Cortex of kidney (tissue), 1 donor: ENCODE measurements at places on chromosomes 1 and 21.

DNA sequence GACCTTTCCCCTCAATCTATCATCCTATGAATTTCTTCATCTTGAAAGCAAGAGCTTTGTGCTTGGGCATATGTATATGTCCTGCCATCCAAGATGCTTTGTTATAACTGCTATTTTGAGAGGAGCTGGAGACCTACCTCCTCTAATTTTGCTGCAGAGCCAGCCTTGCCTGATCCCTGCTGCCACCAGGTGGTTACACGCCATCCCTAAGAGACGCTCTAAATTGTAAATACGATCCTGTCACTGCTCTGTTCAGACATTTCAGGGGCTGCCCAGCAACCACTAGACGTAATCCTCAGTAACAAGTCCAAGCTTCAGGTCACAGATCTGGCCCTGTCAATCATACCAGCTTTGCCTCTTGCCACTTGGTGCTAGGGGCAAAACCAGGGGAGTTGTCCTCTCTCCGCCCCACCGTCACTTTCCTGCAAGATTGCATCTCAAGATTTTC lies 32.9 kb downstream of the GPA33 start:
- DNase-seq: no peak

DNA sequence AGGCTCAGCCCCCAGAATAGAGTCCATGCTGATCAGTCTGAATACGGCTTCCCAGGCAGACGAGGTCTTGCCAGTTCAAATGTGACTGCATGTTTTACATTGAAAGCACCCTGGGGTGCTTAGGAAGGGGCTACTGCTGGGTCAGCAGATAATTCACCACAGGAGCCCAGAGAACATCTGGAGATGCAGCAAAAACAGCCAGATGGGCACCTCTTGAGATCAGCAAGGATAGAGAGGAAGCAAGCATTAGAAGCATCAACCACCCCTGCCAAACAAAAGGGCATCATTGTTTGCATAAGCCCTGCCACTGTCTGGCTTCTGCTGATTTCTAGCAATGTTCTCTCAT lies 403.1 kb downstream of the RRAGC start:
- no peak for DNase-seq

GRCh38 chr1:212605441-212606394 lies 2.8 kb upstream of the ATF3 start:
- DNase-seq: no peak

GRCh38 chr1:186736971-186737685 lies 56.9 kb upstream of the PTGS2 start:
- no peak for DNase-seq

DNA sequence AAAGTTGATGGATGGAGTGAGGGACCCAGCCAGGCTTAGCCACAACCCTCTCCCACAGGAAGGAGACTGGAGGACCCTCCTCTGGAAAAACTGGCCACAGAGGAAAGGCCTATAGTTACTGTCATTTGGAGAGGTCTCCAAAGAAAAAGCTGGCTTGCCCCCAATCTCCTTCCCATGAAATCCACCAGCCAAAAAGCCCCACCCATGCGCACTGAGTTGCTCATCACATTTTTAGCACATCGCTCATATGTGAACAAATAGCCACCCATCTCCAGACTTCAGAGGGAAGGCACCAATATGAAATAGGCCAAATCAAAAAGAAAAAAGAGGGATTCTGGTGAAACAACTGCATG lies 36.9 kb upstream of the QSOX1 start:
- no peak for DNase-seq

GRCh38 chr1:117556341-117556740 lies 49.5 kb upstream of the TENT5C start:
- DNase-seq: no peak

GRCh38 chr1:12383001-12383400 lies 153.2 kb downstream of the VPS13D start:
- no peak for DNase-seq

- no peak for DNase-seq
Observed at GRCh38 chr1:165306543-165307434, 49.7 kb downstream of the LMX1A start.

DNA sequence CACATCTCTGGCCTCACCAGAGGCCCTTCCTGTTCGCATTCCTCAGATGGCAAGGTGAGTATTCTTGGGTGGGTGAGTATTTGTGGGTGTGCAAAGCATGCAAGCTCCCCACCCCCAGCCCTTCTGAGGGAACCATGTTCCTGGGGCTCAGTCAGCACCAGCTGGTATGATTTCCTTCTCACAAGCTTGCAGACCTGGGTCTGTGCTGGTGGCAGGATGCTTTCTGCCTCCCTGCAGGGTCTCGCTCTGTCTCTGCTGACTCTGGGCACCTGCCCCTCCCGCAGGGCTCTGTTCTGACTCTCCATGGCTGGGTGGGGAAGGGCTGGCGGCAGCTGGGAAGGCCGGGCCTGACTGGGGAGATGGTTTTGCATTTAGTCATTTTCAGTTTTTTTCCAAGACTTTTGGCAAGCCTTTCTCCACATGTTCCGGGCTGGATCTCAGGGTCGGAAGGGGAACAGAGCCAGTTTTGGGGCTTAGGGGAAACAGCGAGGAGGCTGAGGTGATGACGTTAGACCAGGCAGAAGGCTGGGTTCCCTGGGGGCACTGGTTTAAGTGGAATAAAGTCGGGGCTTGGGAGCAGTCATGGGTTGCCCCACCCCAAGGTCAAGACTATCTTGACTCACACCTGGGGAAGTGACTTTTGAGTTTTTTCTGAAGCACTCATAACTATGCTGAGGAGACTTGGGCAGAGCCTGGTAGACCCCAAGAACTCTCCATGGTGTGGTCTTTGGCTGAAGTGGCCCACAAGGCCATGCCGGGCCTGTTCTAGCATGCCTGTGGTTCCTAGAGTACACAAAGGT lies 6.2 kb downstream of the RASSF5 start:
- DNase-seq: no peak

DNA sequence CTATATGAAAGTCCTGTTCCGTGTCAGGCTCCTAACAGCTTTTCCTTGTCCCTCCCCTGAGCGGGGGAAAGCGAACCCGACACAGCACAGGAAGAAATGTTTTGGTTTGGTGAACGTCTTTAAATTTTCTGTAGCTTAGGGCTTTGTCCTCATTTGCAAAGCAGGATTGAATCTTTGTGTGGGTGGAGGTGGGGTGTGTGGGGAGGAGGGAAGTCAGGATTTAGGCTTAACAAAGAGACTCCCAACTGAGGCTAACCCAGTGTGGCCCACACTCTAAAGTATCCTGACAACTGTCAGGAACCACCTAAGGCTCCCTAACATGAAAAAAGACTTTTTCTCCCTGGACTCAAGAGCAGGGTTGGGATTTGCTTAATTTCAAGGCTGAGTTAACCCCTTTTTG lies 376.2 kb upstream of the C1orf174 start:
- DNase-seq: no peak

DNA sequence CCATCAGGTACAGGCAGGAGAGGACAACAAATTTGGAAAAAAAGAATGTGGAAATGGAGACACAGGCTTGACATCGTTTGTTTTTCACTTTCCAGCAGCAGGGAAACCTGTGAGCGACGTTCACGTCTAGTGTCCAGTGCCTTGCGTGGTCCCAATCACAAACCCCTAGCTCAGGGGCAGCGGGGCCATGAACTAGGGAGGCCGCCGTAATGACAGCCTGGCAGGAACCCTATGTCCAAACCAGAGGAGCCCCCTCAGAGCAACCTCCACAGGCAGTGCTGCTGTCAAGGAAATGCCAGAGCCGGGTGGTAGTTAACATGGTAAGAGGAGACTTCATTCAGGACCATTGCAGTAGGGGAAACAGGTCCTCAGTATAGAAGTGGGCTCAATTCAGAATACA lies 37.8 kb upstream of the PSEN2 start:
- DNase-seq: no peak

DNA sequence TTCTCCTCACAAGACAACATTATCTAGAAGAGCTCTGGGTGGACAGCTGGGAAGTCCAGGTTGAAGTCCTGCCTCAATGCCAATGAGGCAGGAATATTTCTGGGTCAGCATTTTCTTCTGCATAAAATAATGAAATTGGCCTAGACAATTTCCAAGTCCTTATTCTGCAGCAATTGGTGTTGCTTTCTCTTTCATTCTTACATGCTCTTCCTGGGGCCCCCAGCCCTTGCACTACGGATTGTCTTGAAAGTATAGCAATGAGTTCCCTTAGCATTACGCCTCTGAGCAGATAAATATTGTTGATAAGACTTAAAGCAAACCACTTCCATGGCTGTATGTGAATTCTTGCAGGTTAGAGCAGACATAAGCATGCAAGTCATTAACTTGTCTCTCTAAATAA lies 188.5 kb downstream of the TGFBR3 start:
- no peak for DNase-seq

- DNase-seq: no peak
Observed at GRCh38 chr21:26320596-26320995, 150.0 kb upstream of the APP start.

GRCh38 chr1:185155600-185156287 lies 1.0 kb downstream of the TRMT1L start:
- DNase-seq: no peak

DNA sequence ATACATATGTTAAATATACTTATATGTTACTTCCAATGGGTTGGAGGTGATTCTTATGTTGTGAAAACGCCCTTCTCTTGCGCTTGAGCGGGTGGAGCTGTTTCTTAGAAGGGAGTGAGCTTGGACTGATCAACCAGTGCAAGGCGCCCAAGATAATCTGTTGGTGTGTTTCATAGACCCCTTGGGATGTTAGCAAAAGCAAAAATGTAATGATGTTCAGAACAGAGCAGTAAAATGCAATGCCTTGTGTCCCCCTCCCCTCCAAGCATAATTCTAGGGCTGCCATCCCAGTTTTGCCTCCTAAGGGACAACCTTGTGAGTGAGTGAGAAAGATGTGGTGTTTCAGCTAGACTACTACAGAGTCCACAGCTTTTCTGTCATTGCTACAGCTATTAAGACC lies 6.2 kb upstream of the CD34 start:
- no peak for DNase-seq

GRCh38 chr1:235101558-235102258 lies 26.9 kb downstream of the TOMM20 start:
- DNase-seq: no peak

DNA sequence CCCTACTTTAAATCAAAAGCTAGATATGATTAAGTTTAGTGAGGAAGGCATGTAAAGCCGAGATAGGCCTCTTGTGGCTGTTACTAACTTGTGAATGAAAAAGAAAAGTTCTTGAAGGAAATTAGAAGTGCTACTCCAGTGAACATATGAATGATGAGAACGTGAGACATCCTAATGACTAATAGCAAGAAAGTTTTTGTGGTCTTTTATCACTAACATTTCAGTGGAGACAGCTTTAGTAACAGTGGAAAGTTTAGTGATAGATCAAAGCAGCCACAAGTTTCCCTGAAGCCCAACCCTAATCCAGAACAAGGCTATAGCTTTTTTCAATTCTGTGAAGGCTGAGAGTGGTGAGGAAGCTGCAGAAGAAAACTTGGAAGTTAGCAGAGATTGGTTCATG lies 73.6 kb upstream of the LRRC8B start:
- DNase-seq: no peak

DNA sequence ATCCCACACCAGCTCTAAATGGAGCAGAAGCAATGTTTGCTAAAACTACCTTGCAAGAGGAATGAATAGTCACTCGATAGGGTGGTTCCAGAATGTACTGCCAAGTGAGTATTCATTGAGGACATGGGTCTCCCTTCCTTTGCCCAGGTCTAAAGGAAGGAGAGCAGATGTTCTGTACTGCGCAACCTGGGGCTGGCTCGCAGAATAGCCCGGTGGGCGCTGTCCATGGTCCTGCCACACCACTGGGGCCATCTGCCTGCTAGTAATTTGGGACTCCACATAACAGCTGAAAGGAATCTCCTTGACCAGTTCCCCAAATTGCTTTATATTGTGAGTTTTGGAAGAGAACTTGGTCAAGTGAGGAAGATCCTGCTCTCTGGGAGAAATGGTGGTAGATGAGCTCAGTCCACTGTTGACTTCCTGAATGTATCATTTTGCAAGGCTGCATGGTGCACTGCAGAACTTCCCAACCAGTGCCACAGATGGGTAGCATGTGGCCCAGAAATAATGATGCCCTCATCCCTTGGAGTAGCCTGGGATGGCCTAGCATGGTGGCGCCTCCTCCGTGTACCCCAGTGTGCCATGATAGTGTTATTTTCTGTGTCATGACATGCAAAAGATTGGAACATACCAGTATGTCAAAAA lies 5.7 kb downstream of the SLC6A17 start:
- no peak for DNase-seq

DNA sequence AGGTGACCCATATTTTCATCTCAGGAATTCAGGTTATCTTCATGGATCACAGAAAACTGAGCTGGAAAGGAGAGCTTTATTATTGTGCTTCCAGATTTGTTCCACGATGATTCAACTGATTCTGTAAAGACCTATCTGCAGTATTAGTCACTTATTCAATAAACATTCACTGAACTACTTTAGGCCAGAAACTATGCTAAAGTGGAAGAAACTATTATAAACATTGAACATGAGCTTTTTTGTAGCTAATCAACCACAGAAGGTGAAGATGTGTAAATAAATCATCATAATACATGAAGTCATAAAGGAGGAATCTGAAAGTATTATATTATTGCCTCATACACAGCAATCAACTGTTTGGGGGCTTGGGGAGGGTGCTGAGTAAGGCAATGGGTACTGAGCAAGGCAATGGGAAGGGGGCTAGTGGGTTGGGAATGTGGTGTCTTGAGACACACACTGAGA lies 30.6 kb upstream of the EXO1 start:
- DNase-seq: no peak

GRCh38 chr1:12511128-12511484 lies 106.9 kb downstream of the DHRS3 start:
- no peak for DNase-seq

GRCh38 chr21:30256100-30256499 lies 26.6 kb downstream of the KRTAP24-1 start:
- no peak for DNase-seq

DNA sequence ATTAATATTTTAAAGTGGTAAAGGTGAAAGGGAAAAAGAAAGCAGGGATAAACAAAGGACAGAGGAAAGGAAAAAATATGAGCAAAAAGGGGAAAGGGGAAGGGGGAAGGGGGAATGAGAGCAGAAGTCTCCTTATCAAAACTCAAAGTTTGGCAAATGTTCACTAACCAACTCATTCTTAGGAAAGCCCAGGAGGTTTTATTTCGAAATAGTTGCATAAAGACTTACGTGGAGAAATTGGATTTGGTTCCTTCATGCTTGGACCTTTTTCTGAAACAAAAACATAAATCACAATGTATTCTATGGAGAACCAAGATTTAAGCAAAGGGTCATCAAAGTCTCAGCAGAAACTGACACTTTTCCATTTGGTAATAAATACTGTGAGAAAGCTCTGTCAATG lies 188.1 kb downstream of the TGFBR3 start:
- no peak for DNase-seq

- no peak for DNase-seq
Observed at GRCh38 chr1:225940385-225941151, 452 bp downstream of the LEFTY2 start.

DNA sequence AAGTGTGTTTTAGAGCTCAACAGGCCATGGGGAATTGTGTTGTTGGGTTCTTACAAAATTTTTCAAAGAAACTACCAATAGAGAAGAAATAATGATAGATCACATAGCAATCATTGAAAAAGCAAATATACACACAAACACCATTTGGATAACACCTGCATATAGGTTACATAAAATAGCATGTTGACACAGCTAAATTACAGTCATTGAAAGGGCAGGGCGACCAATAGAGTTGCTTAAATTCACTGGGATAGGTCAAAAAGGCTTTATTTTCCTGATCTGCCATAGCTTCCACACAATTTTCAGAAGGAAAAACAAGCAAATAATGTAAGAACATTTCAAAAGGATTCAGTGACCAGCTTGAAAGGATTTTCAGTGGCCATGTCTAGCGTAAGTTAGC lies 57.9 kb upstream of the FGGY start:
- DNase-seq: no peak
